LHCN-M2 (cell line): ENCODE measurements at places on chromosomes 13 and 19. TPM values are rescaled to one million over a fixed set of nuclear protein-coding genes. Genes with fewer than 3 reads are reported as not detected.

Gene NLRP4
- total RNA-seq = not detected in 2 replicates

DNA sequence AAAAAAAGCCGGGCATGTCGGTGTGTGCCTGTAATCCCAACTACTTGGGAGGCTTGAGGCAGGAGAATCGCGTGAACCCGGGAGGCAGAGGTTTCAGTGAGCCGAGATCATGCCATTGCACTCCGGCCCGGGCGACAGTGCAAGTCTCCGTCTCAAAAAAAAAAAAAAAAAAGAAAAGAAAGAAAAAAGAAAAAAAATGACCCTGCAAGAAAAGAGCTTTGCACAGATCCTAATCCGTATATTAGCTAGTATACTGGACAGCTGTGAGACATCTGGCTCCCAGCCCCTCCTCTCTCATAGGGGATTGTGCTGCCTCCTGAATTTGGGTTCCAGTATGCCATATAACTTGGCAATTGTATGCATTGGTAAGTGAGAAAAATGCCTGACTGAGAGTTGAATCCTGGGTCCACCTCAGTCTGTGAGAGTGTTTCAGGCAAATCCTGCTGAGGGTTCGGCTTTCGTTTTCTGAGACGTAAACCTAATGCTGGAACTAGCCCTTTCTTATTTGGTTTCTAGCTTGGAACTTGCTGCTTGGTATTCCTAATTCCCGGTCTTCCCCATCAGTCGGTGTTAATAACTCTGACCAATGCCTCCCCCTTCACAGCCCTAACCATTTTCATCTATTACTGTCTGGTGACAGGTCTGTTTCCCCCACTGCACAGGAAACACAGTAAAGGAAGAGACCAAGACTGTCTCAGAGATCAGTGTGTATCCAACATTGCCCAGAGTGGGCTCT, 1.3 kb upstream of the AKT2 start:
- DNase-seq = no peak

DNA sequence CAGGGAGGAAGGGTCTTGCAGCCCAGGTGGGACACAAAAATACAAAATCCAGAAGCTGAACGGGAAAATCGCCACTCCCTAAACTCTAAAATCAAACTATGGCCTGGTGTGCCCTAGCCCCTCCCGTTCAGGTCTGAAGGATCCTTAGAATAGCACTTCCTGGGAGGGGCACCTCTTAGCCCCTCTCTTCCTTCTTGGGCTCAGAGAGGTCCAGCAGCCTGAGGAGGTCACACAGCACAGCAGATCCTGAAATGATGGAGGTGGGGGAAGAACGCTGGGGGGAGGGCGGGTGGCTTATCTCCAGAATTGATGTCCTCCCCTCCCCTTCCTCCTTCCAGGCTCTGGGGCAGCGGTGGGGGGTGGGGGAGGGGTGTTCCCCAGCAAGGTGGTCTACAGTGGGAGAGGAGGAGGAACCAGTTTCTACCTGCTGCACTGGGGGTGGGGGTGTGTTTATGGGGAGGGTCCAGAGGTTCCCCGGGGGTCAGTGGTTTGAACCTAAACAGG, 1.9 kb downstream of the DIRAS1 start:
- no peak for DNase-seq

DNA sequence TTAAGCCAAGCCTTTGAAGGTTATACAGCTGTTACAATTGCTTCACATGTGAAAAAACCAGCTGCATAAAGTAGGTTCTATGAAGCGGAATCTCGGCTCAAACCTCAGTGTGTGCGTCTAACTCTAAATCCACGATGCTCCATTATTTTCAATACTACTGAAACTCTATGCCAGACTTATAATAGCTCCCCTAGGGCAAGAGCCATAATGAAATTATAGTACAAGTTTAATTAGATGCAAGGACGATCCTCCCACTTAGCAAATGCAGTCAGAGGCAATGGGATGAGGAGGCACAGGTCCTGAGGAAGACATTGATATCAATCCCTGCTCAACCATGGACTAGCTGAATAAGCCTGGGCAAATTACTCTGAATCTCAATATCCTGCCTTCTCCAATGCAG, 31.1 kb downstream of the SLC7A1 start:
- DNase-seq = no peak

DNA sequence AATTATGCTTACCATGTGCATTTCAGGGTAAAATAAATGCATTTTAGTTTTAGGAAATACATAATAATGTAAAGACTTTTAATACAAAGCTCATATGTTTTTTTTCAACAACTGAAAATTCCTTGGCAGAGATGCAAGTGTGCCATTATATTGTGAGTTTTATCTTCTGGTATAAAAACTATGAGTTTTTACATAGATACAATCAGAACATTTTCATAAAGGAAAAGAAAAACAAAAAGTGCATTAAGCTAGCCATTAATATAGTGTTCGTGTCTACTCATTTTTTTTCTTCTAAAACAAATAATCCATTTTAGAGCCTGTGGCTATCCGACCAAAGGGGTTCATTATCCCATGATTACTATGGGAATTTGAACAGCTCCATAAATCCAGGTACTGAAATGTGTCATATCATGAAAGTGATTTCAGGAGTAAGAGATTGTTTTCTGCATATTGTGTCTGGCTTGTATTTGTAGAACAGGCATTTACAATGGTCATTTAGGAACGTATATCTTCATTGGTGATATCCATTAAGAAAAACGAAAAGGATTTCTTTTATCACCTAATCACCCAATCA, 236.9 kb upstream of the SLC10A2 start:
- DNase-seq = no peak

- DNase-seq = no peak
Observed at GRCh38 chr13:112252804-112253590, 123.2 kb upstream of the SPACA7 start.

DNA sequence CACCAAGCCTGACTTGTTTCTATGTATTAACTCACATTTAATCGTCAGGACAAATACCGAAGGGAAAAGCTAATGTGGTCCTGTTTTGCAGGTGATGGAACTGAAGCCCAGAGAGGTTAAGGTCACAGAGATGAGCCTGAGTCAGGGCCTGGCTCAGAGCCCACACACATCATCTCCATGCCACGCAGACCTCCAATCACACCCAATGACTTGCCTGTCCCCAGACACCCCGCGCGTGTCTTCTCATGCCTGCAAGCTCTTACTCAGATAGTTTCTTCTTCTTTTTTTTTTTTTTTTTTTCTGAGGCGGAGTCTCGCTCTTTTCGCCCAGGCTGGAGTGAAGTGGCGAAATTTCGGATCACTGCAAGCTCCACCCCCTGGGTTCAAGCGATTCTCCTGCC, 16.4 kb downstream of the SIX5 start:
- peak; percentile 31 for DNase-seq

- no peak for DNase-seq
Observed at GRCh38 chr13:32956595-32956933, 59.7 kb upstream of the KL start.

- DNase-seq = peak; percentile 85
Observed at GRCh38 chr13:41465241-41465847, 8.0 kb downstream of the RGCC start.

- peak; percentile 99 for DNase-seq
Observed at GRCh38 chr13:106507560-106508274, 27.7 kb downstream of the EFNB2 start.

DNA sequence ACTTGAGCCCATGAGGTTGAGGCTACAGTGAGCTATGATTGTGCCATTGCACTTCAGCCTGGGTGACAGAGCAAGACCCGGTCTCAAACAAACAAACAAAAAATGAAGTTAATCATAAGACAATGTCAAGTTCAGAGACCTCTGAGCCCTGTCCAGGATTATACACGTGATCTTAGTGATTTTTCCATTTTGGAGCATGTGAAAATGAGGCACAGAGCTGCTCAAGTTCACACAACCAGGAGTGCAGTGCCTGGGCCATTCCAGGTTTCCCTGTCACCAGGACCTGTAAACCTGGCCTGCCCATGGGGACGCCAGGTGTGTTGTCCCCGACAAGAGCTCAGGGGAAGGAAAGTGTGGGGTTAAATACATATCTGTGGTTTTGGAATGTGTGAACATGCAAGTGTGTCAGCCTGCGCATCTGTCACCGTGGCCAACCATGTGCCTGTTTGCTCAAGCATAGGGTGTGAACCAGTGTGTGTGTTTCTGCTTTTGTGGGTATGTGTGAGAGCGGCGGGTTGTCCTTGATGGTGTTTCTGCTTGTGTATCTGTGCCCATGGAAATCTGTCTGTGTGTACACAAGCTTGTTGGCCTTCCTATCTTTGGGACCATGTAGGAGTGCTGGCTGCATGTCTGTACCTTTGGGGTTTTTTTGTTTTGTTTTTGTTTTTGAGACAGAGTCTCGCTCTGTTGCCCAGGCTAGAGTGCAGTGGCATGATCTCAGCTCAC, 1.5 kb upstream of the FXYD1 start:
- no peak for DNase-seq
